Esophagus squamous epithelium (tissue), 5 donors: ENCODE measurements at places on chromosomes 2 and 18.

- no peak for DNase-seq
These were observed 3.9 kb downstream of the CTLA4 start for GRCh38 chr2:203871371-203871983.

- DNase-seq = no peak
These were observed 91.8 kb downstream of the ACVR1 start for GRCh38 chr2:157784169-157784822.

- no peak for DNase-seq
These were observed 13.4 kb upstream of the WDR75 start for GRCh38 chr2:189427872-189428271.

GRCh38 chr2:69955029-69955428, 6.4 kb downstream of the ASPRV1 start:
- no peak for DNase-seq

DNA sequence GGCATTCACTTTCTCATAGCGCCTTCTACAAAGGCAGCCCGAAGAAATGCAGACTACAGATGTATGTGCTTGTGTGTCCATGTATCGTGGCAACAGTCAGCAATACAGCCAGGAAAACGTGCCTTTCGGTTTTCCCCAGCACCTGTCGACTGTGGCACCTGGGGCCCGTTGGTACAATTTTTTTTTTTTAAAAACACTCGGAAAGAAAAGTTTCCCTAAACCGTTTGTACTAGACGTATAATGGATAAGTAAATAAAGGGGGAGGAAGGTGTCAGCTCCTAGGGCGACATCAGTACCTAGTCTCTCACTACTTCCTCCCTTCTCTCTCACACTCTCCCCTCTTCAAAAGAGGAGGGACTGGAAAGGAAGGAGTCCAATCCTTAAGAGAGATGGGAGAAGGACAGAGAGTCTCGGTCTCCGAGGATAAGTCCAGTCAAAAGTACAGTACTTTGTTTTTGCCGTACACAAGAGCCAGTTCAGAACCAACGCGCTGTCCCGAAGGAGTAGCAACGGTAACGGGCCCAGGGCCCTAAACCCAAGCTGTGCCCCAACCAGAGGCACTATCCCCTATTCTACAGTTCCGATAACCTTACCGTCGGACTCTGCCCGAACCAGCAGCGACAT, 759 bp downstream of the PPP4R3B start:
- DNase-seq = no peak

- no peak for DNase-seq
These were observed 278.4 kb upstream of the STON1 start for GRCh38 chr2:48251437-48252148.

GRCh38 chr2:120436460-120436739, 90.5 kb downstream of the INHBB start:
- no peak for DNase-seq

GRCh38 chr2:12465631-12466135, 251.1 kb upstream of the TRIB2 start:
- no peak for DNase-seq

DNA sequence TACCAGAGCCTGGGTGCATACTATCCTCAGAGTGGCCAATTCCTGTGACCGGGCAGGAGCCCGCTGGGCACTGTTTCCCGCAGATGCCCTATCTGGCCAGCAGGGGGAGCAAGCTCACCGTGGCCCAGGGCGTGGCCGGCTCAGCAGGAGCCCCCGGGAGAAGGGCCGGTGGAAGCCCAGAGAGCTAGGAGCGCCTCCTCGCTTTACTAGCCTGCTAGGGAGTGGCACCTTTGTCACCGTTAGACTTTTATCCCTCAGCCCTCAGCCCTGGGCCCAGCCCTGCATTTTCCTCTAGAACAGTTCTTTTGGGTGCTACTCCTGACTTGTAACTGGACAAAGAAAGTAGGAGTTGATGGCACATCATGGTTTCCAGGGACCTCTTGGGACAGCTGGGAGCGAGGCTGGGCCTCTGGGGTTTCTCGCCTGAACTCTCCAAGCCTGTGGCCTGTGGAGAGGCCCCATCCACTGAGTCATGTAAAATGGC, 24.0 kb downstream of the TMEM177 start:
- no peak for DNase-seq

- DNase-seq = no peak
These were observed 173.1 kb downstream of the ANKRD30B start for GRCh38 chr18:14921031-14921430.

GRCh38 chr18:75041586-75041985, 167.4 kb downstream of the PTGR3 start:
- no peak for DNase-seq

DNA sequence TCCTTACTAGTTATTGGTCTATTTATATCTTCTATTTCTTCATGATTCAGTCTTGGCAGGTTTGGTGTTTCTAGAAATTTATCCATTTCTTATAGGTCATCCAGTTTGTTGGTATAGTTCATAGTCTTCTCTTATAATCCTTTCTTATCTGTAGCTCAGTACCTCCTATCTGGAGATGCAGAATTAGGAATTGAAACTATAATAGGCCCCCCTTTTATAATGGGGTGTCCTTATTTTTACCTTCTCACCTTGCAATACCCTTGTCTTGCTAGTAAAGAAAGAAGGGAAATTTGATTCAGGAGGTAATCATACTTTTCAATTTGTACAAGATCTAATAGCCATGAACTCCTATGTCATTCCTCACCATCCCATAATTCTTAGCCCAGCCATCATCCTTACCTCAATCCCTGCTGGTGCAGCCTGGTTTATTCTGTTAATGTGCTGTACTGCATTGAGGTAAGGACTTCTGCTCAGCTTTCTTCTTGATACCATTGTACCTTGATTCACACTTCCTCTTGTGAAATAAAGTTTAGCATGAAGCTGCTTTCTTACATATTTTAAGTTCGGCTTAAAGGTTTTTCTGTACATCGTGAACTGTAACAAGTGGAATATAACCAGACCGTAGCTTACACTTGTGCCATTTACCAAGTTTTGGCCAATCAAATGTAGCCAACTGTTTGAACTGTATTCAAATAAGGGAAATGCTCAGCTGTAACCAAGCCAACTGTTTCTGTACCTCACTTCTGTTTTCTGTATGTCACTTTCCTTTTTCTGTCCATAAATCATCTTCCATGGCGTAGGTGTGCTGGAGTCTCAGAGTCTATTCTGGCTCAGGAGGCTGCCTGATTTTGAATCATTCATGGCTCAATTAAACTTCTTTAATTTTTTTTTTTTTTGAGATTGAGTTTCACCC, 40.1 kb upstream of the PTH2R start:
- DNase-seq = no peak

DNA sequence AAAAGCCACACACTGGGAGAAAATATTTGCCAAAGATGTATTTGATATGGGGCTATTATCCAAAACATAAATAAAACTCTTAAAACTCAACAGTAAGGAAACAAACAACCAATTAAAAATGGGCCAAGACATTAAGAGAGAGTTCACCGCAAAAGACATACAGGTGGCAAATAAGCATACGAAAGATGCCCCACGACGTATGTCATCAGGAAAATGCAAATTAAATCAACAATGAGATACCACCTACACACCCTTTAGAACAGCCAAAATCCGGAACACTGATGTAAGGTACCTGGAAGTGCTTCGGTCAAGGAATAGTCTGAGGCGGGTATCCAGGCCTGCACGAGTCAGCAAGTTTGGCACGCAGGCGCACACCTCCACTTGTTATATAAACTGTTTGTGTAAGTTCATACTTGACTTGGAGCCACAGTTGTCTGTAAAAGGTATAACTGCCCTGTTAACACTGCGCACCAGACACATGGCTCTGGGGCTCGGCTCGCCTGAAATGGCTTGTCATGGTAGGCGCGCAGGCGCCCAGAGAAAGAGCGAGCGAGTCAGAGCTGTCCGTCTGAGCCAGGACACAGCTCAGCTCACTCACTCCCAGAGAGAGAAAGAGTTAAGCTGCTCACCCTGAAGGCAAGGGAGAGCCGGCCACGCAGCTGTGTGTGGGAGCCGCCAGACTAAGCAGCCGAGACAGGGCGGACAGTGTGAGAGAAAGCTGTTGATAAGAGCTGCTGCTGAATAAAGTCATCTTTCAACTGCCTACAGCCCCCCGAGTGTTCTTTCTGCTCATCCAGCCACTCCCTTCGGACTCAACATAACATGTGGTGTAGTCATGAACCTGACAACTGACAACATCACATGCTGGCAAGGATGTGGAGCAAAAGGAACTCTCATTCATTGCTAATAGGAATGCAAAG, 87.3 kb downstream of the HNRNPLL start:
- no peak for DNase-seq

- no peak for DNase-seq
These were observed 745 bp upstream of the BZW1 start for GRCh38 chr2:200810998-200811332.

DNA sequence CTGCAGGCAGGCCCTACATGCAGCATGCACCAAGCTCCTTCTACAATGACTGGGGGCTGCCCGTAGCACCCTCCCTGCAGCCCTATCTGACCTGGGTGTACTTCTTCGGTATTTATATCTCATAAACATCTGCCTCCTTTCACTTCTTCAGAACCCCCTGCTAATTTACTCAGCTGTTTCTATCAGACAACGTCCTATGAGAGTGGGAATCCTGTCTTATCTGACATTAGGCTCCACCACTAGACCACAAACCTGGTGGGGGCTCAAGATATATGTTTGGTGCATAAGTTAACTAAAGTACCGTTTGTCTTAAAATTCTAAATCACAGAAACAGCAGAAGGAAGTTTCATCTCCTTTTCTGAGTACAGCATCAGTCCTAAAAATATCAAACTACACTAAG, 10.6 kb downstream of the HSBP1L1 start:
- no peak for DNase-seq

GRCh38 chr2:136059036-136059472, 58.9 kb downstream of the CXCR4 start:
- no peak for DNase-seq

GRCh38 chr2:104487366-104487765, 366.5 kb upstream of the POU3F3 start:
- no peak for DNase-seq

GRCh38 chr2:95333888-95334338, 36.8 kb downstream of the KCNIP3 start:
- DNase-seq = no peak

- no peak for DNase-seq
These were observed 30.9 kb downstream of the GAREM1 start for GRCh38 chr18:32439802-32440201.

- no peak for DNase-seq
These were observed 47.7 kb downstream of the MYOM1 start for GRCh38 chr18:3172097-3172496.

DNA sequence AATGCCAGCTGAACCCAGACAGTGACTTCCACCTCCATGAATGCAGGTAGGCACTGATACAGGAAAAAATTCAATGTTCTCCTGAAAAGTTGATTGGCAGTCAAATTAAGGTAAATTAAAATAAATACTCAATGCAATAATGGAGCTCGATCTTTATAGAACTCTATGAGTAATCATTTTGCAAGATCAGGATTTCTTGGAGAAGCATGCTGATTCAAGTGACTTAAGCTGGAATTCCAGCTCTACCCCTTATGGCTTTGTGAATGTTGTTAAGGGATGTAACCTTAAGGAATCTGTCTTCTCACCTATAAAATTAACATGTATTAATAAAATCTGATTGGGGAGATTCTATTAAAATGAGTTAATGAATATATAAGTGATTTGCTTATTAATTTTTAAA, 145.1 kb downstream of the QPCT start:
- no peak for DNase-seq

DNA sequence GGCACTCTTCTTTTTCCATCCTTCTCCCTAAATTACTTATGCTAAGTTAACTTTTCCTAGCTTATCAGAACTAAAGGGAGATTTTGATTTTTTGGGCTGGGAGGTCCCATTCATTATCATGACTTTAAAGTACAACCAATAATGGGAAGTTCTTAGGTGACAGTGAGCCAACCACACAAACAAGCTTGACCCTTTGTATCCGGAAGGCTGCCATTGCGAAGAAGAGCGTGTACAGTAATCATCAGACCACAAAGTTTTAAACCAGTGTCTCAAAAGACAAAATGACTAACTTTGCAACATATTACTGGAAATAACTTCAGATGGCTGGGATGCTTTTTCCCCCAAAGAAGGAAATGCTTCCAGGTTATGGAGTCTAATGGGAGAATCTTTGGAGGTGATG, 298.1 kb downstream of the TGIF1 start:
- no peak for DNase-seq

DNA sequence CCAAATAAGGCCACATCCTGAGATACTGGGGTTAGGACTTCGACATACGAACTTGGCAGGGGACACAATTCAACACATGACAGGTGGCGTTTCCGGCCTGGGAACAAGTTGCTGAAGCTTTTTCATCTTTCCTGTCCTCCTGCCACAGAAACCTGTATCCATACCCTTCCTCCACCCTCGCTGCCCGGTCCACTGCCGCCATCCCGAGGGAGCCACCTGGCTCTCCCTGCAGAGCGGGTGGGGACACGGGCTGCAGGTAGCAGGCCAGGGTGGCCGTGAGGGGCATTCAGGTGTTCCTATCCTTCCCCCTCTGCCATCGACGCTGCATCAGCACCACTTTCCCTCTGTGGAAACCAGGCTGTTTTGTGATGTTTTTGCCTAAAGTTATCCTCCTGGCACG, 74.4 kb upstream of the TWIST2 start:
- no peak for DNase-seq

DNA sequence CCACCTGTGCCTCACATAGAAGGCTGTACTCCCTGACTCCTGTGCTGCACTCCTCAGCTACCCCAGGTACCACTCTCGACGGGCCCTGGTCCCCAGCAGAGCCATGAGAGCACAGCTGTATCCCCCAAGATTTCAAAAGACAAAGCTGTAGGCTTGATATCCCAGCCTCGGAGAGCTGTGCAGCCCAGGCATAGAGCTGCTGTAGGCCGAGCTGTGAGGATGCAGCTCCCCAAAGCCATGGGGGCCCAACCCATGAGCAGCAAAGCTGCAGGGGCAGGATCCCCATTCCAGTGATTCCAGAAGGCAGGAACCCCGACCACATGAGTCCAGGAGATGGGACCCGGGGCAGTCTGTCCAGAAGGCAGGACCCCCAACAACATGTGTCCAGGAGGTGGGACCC, 123.8 kb upstream of the CBLN2 start:
- DNase-seq = no peak

DNA sequence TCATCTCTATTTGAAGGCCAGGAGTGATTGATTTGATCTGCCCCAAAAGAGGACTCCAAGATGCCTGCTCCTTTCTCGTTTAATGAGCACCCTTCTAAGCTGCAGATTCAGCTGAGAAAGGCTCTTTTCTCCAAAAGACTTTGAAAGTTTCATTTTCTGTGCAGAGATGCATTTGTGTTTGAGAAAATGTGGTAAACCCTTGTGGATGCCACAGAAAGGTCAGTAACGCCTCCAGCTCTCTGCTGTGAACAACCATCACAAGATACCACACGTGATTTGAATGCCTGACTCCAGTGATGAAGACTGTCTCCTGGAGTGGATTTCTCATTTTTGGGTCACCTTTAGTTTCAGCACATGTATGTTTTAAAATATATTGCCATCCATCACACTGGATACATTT, 35.0 kb upstream of the CCDC85A start:
- DNase-seq = no peak

GRCh38 chr2:151760139-151760650, 25.9 kb upstream of the NEB start:
- DNase-seq = no peak

- DNase-seq = no peak
These were observed 51.7 kb downstream of the EIF5B start for GRCh38 chr2:99388892-99389291.
